Daoy (cell line): ENCODE measurements at places on chromosomes 16 and 17.

DNA sequence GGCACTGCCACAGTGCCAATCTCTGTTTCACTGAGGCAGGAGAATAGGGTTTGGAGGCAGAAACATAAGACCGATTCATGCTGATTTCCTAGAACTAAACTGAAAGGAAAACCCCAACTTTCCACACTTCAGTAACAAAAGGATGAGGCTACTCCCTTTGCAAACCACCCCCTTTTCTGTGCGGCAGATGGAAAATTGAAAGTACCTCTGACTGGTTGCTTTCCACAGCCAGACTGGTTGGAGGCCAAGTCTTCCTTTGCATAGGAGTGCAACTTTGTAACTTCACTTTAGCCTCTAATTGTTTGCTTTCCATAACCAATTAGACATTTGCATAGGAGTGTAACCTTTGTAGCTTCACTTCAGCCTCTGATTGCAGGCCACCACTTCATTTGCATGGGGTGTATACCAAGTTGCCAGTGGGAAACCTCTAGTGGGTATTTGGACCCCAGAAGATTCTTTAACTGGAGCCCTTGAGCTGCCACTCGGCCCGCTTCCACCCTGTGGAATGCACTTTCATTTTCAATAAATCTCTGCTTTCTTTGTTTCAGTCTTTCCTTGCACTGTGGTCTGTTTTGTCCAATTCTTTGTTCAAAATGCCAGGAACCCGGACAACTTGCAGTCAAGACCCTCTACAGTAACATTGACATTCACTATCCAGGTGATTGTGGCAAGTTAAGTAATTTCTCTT is 252.0 kb downstream of the UTP18 start:
- no peak for DNase-seq

DNA sequence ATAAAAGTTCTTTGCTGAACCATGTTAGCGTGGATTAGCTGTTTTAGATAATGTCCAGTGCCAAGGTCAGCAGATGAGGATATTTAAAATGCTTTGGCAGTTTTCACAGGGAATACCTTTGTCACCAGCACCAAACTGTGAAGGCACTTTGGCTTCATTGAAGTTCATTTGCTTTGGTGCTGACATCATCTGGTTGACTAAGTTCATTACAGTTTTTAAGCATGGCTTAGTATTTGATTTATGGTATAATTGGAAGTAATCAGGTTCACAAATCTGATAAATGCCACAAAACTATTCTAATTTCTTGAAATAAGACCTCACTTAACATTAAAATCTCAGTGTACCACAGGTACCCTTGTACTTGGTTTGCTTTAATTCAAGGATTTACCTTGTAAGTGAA is 4.3 kb downstream of the GID4 start:
- DNase-seq = no peak

- DNase-seq = no peak
Observed at GRCh38 chr16:8703693-8704092, 29.3 kb downstream of the ABAT start.

- no peak for DNase-seq
Observed at GRCh38 chr17:50314456-50315011, 31.4 kb upstream of the XYLT2 start.

DNA sequence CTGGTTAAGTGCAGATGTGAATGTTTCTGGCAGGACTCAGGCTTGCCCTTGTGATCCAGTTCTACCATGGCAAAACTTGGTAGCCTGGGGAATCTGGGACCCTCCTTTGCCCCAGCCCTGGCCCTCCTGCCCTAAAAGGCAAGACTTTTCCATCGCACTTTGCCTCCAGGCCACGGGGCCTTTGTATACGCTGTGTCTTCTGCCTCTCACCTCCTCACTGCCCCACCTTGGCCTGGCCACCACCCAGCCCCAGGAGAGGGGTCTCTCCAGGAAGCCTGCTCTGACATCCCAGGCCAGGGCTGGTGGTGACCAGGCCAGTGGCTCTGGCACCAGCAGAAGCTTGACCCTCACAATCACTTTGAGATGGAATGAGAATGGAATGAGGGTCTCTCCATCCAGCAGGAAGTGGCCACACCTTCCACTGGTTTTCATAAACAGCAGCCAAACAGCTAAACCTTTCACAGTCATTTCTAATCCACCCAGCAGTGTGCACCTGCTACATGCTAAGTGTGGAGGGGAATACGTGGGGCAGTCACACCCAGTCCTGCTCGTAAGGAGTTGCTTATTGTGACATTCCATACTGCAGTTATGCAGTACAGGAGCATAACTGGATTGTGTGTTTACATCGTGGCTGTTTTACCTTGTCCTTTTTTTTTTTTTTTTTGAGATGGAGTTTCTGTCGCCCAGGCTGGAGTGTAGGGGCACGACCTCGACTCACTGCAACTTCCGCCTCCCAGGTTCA is 1.6 kb upstream of the MRPL38 start:
- no peak for DNase-seq

DNA sequence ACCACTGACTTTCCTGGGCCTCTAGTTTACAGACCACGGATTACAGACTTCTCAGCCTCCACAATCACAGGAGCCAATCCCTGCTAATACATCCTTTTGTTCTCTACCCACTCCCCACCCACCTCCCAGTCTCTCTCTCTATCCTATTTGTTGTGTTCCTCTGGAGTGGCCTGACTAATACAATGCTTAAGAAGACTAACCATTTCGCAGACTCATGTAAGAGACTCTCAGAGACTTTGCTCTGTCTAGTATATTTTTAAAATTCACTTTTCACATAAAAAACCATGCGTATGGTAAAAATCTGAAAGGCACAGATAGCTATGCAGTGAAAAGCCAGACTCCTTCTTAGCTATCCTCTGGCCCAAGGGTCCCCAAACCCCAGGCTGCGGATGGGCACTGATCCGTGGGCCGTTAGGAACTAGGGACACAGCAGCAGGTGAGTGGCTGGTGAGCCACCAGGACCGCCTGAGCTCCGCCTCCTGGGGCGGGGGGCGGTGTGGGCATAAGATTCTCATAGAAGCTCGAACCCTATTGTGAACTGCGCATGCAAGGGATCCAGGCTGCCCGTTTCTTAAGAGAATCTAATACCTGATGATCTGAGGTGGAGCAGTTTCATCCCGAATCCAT is 7.6 kb downstream of the PIK3R6 start:
- no peak for DNase-seq

DNA sequence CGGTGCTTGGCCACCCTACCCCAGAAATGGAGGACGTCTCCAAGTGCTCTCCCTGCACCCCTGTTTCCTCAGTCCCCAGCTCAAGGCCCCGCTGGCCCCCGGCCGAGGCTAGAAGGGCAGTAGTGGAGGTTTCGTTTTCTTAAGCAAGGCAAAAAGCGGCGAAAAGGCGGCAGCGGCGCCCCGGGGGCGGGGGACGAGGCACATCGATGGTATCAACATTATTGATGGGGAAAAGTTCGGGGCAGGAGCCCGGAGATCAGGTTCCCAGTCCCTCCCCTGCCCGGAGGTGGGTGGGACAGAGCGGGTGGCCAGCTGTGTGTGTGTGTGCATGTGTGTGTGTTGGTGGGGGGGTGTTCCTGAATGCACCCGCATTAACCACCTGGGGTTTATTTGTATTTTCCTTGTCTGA is 4.1 kb upstream of the SALL1 start:
- peak; percentile 33 for DNase-seq

GRCh38 chr17:44543905-44544523 is 13.3 kb upstream of the FZD2 start:
- no peak for DNase-seq

DNA sequence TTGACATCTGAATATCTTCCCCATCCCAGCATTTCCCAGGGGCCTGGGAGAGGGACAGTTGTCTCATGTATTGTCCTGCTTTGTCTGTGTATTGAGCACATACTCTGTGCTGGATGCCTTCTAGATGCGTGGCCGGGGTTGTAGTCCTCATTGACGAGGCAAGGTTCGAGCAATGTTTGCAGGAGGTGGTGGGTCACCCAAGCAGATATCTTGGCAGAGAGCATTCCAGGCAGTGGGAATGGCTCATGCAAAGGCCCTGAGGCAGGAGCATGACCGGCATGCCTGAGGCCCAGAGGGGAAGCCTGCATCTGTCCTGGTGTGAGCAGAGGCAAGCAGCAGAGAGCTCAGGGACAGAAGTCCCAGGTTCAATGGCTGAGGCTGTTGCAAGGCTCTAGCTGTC is 17.5 kb downstream of the KRT33A start:
- no peak for DNase-seq

GRCh38 chr17:77011173-77012011 is 129.4 kb upstream of the SEC14L1 start:
- DNase-seq = peak; percentile 48

- no peak for DNase-seq
Observed at GRCh38 chr17:633133-633532, 81.5 kb downstream of the VPS53 start.
